ENCODE measurements at places on chromosomes 4 and X.

DNA sequence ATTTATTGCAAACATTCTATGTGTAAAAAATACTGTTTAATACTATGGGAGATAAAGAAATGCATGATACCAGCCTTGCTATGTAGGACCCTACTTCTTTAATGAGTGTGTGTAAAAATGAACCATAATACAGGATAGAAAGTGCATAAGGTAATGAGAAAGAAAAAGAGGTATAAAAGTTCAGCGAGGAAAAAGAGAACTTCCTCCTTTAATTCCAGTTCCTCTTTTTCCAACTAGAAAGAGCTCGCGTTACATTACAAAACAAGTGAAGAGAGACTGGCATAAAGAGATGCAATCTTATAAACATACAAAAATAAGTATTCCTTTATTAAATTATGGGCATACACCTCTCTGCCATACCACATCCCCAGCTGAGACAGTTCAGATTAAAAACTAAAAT, 77.4 kb downstream of the ANKRD17 start:
- no peak for DNase-seq

DNA sequence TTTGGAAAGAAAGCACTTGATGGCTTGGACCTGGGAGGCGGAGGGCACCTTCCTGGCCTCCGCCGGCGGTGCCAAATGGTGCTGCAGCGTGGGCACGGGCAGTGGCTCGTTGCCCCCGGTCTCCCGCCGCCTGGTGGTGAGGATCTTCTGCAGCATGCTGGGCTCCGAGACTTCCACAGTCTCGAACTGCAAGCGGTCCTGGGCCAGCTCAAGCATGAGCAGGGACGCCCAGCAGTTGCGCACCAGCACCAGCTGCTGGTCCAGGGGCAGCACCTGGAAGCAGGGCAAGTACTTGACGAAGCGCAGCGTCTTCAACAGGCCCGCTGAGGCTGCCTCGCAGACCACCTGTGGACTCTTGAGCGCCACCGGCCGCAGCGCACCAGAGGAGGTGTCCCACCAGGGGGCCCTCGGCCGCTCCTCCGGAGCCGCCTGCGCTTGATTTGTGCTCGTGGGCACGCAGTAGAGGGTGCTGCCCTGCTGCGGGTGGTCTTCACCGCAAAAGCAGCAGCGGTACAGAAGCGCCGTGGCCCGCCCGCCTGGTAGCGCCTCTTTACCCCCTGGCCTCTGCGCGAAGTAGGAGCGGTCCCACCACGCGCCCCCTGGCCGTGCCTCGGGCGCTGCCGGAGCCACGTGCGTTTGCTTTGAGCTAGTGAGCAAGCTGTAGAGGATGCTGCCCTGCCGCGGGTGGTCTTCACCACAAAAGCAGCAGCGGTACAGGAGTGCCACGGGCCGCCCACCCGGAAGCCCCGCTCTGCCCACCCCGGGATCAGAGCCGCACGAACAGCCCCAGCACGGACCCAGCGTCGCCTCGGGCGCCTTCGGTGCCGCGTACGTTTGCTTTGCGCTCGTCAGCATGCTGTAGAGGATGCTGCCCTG, 689 bp downstream of the NR0B1 start:
- DNase-seq = no peak

GRCh38 chrX:9515973-9516538, 51.2 kb downstream of the TBL1X start:
- no peak for DNase-seq

- no peak for DNase-seq
These were observed 4.2 kb upstream of the HGFAC start for GRCh38 chr4:3437582-3437936.

GRCh38 chr4:16731776-16732380, 166.6 kb downstream of the LDB2 start:
- no peak for DNase-seq

GRCh38 chr4:94523617-94524016, 71.9 kb downstream of the PDLIM5 start:
- no peak for DNase-seq

DNA sequence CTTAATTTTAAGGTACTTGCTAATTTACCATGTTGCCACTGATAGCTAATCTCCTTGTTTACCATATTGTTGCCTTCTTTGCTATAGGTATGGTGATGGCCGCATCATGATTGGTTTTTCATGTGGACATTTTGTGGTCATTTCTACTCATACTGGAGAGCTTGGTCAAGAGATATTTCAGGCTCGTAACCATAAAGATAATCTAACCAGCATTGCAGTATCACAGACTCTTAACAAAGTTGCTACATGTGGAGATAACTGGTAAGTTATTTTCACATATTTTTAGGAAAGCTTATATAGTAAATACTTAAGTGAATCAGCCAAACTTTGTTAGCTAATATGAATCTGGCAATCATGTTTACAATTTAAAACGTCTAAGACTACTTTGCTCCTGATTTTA, 23.1 kb downstream of the WDR19 start:
- DNase-seq = no peak

DNA sequence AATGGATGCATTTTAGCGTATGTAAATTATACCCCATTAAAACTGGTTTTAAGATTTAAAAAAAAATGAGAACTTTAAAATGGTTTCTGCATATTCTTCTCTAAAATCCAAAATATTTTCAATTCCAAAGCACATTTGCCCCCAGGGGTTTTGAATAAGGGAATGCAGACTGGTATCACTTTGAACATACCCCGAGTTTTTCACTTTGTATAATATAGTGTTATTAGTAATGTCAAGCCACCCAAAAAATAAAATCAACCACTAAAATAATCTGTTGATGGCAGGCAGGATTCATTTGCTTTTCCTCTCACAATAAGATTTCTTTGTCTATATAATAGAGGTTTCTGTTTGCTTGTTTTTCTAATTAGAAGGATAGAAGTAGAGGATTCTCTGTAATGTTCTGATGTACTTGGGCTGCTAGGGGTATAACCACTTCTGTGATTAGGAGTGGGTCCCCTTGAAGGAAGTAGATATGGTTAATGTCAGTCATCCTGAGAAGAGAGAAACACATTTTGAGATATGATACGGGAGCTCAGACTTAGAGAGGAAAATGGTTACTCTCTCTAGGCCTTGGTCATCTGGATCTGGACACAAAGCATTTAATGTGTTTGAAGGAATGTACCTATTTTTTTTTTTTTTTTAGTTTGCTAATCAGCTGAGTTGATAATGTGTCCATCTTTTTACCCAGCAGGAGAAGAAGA, 9.3 kb upstream of the LIN54 start:
- no peak for DNase-seq

DNA sequence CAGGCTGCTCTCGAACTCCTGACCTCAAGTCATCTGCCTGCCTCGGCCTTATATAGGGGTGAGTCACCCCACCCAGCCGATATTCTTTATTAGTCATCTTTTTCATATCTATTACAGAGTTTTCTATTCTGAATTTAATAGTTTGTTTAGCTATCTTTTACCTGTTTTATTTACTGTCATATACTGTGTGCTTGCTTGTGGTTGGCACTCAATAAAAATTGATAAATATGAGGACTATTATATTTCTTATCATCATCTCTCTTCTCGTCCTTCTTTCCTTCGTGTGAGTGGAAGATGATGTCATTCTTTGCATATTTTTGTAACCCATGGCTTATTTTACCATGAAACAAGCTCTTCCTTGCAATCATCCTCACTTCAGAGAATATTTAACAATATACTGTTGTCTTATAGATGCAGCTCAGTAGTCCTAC, 265.5 kb downstream of the ARHGAP24 start:
- DNase-seq = no peak

DNA sequence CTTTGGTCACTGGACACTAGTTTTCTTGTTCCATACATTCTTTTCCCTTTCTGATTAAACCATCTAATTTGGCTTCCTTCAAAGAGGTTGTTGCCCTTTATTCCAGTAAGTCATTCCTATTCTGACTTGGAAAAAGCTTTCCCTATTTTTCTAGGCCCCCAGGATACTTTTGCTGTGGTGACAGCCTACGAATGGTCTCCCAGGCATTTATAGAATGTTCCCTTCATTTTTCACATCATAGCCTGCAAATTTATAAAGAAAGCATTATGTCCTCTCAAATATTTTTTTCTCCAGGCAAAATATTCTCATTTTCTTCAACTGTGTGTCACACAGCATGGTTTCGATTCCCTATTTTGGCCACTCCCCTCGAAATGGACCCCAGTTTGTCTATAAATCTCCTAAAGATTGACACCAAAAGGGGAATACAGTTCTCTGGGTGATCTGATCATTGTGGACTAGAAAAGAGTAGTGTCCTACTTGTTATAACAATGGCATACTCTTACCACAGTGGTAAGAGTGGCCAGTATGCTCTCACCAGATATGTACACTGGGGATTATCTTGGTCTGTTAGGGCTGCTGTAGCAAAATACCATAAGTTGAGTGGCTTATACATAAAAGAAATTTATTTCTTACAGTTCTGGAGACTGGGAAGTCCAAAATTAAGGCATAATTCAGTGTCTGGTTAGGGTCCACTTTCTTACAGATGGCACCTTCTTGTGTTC, 41.5 kb upstream of the BMP2K start:
- DNase-seq = no peak

DNA sequence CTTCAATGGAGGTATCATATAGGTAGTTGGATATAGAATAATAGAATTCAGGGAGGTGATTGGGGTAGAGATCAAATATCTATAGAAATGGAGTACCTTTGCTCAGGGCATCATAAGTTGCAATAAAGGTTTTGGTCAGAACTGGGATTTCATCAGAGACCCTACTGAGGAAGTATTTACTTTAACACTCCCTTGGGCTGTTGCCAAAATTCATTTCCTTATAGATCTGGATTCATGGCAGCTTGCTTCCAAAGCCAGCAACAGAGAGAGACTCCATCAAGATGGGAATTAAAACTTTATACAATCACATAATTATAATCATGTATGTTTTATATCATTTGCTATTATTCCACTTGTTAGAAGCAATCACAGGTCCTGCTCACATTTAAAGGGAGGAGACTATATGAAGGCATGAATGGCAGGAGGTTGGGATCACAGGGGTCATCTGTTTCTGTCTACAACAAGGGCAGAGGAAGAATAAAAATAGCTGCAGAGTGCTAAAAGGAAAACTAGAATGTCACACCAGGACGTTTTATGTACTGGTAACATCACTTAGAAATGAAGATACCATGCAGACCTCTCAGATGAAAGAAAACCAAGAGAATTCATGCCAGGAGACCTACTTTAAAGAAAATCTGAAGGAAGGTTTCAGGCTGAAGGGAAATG, 902.1 kb upstream of the LCORL start:
- no peak for DNase-seq

DNA sequence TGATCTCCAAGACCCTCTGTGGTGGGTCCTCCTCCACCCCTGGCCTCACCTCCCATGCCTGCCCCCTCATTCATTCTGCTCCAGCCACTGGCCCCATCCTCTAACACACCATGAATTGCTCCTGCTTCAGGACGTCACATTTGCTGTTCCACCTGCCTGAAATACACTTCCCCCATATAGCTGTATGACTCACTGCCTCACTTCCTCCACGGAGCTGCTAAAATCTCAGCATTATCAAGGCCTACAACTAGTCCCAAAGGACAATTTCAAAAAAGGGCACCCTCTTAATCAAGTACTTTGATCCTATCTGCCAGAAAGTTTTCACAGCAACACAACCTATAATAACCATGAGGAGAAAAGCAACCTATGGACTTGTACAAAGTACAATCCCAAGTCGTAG, 43.6 kb upstream of the PHOX2B start:
- DNase-seq = no peak

All from NT2/D1 (cell line).